Bone marrow (tissue), 2 donors: ENCODE measurements at places on chromosomes 4 and X.

DNA sequence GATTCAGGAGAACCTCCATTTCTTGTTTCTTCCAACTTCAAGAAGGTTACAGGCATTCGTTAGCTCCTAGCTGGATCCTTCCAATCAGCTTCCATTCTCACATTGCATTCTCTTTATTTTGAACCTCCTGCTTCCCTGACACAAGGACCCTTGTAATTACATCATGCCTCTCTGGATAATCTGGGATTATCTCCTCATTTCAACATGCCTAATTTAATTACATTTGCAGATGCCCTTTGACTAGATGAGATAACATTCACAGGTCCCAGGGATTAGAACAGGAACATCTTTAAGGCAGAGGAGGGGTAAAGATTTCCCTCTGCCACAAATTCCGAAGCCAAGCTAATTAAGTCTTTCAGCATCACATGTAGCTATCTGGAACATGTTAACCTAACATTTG lies 753.8 kb upstream of the PCDH7 start:
- DNase-seq: no peak

DNA sequence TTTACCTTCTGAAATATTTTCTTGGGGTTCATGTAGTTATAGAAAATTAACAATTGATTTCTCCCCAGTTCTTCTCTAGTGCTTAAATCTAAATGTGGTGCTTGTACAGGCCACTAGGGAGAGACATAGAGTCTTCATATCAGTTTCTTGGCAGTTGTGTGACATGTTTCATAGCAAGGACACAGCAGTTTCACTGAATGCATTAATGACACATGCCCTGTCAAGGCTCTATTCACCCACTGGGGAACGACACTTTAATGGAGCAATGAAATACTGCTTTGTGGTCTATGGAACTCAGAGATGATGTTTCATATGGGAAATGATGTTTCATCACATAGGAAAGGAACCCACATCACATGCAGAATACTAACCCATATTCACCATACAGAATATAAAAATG lies 2.8 kb downstream of the VEGFC start:
- no peak for DNase-seq

GRCh38 chr4:129641179-129641578 lies 545.2 kb downstream of the C4orf33 start:
- no peak for DNase-seq

GRCh38 chr4:3451956-3452355 lies 10.2 kb downstream of the HGFAC start:
- no peak for DNase-seq

- no peak for DNase-seq
These were observed 44.1 kb downstream of the SLC16A2 start for GRCh38 chrX:74465424-74465823.
